ENCODE measurements at places on chromosomes 5 and 9.

GRCh38 chr5:128254789-128255188 is 171.2 kb downstream of the SLC12A2 start:
- DNase-seq = no peak

DNA sequence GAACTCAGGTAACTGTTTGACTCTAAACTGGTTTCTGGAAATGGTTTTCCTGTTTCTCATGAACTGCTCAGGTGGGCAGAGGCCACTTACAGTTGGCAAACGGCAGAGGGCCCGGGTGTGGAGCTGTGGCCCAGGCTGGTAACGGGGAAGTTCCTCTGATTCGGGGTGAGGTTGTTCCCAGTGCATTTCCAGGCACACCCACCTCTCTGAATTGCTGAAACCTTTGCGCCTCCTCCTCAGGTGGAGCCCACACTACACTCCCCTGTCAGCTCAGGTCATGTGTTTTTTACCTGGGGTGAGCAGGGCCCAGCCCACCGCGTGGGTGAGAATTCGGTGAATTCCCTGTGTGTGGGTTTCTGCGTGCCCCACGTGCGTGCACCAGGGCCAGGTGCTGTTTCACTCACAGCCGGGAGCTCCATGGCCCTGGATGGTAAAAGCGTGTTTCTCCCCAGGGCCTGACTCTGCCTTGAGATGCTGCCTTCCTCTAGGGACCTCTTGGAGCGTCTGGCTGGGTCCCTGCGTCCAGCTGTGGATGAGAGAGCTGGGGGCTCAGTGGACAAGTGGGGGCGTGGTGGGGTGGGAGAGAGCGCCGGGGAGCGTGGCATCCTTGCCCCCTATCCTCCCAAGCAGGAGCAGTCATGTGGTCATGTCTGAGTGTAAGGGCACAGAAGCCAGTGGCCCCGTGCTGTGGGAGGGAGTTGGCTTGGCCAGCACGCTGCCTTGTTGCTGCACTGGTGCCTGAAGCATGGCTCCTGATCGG is 33.5 kb upstream of the LPCAT1 start:
- no peak for DNase-seq

DNA sequence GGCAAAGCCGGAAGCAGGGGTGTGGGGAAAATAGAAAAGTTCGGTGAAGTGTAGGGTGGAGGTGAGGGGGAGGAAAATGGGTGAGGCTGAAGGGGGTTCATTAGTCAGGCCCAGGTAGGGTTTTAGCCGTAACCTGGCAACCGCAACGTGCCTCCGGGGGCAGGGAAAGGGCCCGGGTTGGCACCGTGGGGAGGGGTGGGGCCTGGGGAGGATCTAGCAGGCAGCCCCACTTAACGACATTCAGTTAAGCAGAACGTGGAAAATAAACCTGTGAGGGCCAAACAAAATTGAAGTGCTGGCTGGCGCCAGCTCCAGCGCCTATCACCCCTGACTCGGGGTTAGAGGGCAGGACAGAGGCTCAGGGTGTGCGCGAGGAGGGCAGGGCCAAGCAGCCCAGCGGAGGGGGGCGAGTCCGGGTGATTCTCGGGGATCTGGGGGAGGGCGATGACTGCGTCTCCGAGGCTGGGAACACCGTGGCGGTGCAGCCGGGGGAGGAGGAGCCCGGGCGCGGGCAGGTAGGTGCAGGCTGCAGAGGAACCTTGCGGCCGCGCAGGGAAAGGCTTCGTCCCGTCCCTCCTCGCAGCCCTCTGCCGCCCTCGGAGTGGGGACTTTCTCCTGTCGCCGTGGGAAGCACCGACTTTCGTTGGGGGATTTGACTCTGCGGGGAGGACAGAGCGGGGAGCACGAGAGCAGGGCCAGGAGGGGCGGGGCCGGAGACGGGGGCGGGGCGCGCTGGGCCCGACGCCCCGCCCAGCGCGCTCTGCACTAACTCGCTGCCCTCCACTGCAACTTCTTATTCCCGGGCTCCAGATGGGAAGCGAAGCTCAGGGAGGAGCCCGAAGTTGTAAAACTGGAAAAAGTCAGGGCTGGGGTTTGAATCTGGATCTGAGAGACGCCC is 5.1 kb downstream of the RGS14 start:
- no peak for DNase-seq

- DNase-seq = no peak
These were observed 99.9 kb downstream of the GTF3C4 start for GRCh38 chr9:132769906-132770769.

DNA sequence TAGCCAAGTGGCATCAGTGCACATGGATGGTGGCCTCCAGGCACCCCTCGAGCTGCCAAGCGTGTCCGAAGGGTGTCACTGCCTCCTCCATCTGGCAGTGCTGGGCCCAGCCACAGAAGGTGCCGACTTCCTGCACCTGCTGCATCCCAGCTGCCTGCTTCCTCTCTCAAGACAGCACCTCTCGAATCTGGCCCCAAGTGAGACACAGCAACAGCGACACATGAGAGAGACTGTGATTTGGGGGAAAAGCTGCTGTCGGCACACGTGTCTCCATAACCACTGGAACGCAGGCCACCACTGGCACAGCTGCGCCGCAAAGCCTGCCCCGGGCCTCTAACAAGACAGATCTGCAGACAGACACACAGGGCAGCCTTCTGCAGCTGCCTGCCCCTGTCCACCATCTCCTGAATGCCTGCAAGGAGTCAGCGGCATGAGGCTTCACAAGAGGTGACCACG is 8.8 kb downstream of the CLPTM1L start:
- no peak for DNase-seq

DNA sequence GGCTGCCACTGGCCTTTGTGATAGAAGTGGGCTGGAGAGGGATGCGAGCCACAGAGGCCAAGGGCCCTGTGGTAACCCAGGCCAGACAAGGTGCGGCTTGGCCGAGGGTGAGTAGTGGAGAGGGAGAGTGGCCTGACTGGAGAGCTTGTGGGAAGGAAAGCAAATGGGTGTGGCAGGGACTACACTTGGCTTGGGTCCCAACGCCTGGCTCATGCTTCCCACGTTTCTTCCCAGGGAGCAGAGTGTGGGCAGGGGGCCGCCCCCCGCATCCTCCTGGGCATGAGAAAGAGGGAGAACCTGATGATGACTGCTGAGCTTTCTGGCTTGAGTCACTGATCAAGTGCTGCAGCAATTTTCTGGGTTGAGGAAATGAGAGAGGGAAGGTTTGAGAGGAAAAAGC is 95.7 kb downstream of the ANKH start:
- DNase-seq = no peak

- no peak for DNase-seq
These were observed 120.6 kb downstream of the C9orf50 start for GRCh38 chr9:129500161-129500862.

DNA sequence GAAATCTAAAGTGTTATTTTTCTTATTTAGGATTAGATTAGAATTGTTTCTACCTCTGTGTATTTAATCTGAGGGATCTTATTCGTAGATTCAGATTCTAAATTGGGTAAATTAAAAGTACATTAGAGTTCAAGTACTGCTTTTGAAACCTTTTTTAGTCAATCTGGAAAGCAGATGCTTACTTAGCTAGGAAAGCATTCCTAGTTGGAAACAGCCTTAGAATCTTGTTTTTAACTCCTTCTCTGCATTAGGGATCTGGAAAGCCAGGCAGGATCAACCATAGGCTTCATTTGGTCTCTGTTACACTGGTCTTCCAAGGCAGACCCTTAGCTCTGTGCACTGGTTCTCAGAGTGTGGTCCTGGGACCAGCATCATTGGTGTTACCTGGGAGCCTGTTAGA is 247.4 kb downstream of the NR3C1 start:
- no peak for DNase-seq

DNA sequence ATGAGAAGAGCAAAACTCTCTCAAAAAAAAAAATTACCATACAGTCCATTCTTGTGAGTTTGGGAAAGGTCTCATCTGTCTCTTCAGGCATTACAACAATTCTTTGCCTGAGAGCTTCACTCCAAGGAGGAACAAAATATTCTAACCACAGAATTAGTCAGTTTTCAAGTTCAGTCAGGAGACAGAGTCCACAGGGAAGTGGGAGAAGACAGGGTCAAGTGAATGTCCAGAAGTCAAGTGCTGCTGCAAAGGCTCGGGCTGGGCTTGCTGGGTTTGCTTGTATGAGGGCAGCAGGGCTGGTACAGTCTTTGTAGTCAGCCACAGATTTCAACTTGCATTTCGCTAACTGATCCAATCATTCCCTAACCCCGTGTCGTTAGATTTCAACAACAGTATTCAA is 17.6 kb upstream of the HEXB start:
- DNase-seq = no peak

DNA sequence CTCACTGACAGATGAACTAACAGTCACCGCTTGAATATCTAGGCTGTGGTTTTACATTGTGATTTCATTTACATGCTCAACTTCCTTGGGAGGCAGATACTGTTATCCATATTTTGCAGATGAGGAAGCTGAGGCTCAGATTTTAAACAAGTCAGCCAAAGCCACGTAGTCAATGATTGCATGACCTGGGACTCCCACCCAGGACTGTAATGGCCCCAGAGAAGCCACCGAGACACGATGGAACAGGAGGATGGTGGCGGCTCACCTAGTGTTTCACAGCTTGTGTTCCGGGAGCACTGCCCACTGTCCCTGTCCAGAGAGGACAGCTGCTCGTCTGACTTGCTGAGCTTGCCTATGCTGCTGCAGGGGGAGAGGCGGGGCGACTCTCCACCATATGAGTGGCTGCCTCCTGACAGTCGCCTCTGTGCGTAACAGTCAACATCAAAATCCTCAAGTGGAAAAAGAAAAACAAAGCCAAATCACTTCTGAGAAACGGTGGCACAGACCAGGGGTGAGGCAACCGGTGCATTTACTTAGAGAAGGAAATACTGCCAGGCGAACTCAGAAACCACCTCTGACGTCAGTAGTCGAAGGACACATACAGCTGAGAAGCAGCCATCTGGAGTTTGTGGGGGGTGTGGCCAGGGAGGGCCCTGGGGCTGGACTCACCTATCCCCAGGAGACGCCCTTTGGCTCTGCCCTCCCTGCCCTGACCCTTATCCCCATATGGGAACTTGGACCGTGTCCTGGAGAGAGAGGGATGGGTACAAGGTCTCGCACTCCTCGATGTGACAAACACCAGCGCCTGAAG is 82.5 kb downstream of the PRRT1B start:
- DNase-seq = no peak
